Lower leg skin (tissue), 4 donors: ENCODE measurements at places on chromosomes 4 and X.

DNA sequence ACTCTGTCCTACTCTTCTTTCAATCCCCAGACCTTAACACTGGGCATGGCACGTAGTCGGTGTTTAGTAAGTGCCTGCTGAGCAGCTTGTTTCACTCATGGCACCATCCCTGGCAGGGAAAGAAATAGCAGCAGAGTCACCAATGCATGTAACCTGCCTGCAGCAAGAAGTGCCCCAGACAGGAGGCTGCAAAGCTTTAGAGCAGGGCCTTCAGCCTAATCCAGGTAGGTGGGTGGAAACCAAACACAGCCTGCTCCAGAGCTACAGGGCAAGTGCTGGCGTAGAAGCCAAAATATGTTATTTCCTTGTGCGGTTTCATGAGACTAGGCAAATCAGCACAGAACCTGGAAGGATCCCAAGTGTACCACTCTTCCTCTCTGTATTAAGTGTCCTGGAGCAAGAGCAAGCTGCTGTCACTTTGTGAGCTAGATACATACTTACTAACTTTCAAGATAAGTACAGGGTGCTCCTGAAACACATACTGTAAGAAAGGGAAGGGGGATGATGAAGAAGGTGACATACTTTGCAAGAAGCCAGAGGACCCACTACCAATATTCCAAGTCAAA lies 5.5 kb downstream of the PROM1 start:
- no peak for DNase-seq

DNA sequence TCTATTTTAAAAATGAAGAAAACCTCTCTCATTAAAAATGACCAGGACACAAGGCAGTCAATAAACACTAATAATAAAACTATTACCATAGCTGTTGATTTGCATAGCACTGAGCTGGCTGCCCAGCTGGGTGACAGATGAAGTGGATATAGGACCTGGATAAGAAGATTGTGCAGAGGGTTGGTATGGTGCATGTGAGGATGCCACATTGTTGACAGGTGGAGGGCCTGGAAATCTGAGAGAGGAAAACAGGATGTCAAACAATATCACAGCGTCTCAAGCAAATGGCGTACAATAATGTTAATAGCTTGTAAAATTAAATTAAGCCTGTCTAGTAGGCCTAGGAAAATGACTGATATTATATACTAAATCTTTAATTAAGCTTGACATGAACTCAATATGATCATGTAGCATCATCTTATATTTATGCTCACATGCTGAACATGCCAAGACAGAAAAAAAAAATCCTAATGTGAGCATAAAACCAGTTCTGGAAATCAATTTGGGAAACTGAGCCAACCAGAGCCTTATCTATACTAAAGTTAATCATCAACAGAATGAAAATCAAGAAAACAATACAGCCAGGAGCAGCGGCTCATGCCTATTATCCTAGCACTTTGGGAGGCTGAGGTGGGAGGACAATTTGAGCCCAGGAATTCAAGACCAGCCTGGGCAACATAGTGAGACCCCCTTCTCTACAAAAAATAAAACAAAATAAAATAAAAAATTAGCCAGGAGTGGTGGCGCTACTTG lies 18.6 kb downstream of the SEC24D start:
- no peak for DNase-seq

- DNase-seq, result no peak
These were observed 167.8 kb downstream of the RAB28 start for GRCh38 chr4:13316354-13316753.

DNA sequence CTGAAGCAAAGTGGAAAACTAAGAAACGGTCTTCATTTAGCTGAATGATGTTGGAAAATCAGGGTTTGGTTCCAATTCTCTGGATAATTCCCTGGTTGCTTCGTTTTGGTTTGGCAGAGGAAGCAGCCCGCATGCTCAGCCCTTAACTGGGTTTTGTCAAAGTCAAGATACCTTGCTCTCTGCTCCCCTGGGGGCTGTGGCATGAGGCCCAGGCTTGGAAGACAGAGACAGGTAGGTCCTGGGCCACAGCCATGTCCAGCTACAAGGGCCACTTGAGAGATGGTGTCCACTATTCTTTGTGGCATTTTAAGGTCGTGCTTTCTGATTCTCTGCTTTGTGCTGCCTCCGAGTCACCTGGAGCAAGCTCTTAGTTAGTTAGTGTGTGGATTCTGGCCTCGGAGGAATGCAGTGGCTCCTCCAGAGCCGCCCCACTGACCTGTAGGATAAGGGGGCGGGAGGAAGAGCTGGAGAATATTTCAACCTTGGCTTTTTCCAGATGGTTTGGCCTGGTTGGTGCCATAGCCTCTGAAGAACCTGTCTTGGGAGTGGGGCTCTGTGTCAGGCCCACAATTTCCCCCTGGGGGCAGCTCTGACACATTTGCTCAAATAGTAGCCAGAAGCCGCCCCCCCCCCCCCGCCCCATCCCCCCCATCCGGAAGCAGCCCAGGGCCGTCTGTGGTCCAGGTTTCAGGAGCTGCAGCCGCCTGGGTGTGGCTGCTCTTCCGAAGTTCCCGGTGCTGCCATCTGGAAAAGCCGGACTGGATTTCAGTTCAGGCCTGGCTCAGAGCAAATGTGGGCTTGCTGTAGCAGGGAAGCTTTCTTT lies 147.1 kb downstream of the NHS start:
- no peak for DNase-seq

GRCh38 chrX:41785685-41786084 lies 61.7 kb downstream of the GPR82 start:
- DNase-seq, result no peak

DNA sequence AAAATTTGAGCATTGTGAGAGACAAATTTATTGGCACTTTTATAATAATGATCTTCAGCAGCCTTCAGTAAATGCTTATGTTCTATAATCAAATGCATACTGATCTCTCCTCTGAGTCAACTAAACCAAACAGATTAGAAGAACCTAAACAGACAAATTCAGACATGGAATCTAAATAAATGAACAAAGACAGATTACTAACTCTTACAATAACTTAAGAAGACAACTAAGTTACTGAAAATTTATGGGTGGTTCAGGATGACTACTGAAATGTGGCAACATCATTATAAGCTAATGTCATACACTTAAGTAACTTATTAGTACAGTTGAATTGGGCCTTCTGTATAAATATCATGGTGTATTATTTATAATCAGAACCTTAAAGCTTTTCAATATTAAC lies 127.3 kb downstream of the NEK1 start:
- no peak for DNase-seq

DNA sequence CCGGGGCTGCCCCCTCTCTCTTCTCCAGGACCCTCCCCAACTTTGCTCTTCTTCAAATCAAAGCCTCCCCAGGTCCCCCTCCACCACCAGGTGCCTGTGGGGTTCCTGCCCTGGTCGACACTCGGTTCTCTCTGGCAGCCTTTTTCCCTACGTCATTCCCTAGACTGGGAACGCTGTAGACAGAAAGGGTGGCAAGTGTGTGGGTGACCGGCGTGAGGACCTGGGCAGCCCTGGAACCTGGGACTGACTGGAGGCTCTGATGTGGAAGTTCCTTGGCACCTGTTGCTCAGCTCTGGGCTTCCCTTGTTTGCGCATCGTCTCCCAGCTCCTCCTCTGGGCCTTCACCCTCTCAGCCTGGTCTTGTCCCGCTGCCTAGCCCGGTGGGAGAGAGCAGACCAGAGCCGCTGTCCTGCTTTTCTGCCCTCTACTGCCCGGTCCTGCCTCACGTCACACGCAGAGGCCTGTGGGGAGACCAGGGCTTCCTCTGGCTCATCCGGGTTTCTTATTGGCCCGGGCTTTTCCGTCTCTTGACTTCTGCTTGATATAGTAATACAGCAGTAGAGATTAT lies 1.3 kb downstream of the TACC3 start:
- DNase-seq, result no peak
